ENCODE measurements at places on chromosomes 3 and 15.

DNA sequence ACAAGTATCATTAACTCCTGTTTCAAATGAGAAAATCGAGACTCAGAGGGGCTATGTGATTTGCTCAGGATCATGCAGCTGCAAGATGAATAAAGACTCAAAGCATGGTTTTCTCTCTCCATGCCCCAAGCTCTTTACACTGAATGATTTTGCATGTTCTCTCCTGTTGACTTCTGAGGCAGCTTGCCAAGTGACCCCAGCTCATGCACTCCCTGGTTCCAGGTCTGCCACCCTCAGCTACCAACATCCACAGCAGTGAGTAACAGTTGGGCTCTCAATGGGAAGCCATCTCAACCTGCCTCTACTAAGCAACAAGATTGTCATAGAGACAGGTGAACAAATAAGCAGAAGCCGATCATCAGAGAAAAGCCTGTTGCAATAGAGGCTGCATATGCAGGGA is 116.9 kb upstream of the GADL1 start:
- no peak for DNase-seq

DNA sequence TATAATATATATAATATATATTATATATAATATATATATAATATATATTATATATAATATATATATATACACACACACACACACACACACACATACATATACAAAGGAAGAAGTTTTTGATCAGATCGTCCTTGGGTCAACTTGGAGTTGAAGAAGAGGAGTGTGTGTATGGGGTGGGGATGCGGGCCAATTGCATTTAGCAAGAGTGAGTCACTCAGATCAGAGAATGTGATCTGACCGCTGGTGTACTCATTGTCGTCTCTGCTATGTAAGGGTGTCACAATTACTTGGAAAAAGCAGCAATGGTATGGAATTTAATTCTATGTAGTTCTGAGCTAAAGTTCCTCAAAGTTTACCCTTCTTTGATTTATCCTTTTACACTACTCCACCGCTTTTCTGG is 4.6 kb upstream of the VGLL3 start:
- DNase-seq, result no peak

DNA sequence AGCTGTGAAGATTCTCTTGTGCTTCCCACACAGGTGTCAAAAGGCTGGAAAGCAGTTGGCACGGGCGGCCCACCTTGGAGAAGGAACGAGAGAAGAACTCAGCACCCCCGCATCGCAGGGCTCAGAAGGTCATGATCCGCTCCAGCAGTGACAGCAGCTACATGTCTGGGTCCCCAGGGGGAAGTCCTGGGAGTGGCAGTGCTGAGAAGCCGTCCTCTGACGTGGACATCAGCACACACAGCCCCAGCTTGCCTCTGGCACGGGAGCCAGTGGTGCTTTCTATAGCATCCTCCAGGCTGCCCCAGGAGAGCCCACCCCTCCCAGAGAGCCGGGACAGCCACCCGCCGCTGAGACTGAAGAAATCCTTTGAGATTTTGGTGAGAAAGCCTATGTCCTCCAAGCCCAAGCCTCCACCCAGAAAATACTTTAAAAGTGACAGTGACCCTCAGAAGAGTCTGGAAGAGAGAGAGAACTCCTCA is 31.4 kb downstream of the STARD5 start:
- peak; percentile 58 for DNase-seq

GRCh38 chr3:2023959-2024358 is 74.7 kb upstream of the CNTN4 start:
- DNase-seq, result no peak

- DNase-seq, result no peak
Measured at GRCh38 chr3:130260918-130261317, 84.6 kb upstream of the COL6A5 start.

GRCh38 chr3:9864200-9864927 is 15.7 kb downstream of the CIDEC start:
- no peak for DNase-seq

DNA sequence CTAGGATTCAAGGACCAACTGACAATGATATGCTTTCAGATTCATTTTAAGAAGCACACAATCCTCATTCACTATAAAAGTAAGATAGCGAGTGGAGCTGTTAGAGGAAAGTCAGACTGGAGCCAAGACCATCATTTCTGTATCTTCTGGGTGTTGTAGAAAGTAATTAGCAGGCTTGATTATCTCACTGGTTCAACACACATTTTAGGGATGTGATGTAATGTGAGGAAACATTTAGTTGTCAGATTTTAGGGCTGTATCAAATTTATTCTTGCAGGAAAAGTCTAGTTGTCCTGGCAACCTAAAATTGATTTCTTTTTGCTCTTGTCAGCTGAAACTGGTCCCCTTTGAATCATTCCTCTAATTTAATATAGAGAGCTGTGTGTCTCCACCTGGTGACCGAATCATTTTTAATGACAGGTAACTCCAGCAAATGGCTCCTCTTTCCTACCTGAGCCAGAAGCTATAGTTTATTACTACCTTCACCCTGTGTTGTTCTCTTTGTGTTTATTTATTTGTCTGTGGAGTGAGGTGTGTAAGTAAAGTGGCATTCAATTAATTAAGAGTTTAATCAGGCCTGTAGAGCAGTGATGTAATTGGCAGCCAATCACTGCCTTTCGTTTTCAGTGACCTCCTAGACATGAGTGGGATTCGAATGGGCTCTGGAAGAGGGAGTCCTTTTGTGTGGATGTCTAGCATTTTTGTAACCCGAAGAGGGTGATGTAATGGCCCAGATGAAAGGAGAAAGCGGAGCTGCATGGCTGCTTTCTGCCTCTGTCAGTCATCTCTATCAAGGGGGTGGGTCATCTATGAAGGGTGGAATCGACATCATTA is 125.8 kb downstream of the LPP start:
- DNase-seq, result no peak

DNA sequence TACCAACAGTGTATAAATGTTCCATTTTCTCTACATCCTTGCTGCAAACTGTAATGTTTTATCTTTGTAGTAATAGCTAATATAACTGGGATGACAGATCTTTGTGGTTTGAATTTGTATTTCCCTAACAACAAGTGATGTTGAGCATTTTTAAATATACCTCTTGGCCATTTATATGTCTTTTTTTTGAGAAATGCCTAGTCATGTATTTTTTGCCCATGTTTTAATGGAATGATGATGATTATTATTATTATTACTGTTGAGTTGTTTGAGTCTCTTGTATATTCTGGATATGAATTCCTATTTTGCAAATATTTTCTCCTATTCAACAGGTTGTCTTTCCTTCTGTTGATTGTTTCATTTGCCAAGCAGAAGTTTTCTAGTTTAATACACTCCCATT is 654.9 kb downstream of the ZPLD1 start:
- no peak for DNase-seq

- no peak for DNase-seq
Measured at GRCh38 chr3:40994611-40995010, 204.7 kb upstream of the CTNNB1 start.

DNA sequence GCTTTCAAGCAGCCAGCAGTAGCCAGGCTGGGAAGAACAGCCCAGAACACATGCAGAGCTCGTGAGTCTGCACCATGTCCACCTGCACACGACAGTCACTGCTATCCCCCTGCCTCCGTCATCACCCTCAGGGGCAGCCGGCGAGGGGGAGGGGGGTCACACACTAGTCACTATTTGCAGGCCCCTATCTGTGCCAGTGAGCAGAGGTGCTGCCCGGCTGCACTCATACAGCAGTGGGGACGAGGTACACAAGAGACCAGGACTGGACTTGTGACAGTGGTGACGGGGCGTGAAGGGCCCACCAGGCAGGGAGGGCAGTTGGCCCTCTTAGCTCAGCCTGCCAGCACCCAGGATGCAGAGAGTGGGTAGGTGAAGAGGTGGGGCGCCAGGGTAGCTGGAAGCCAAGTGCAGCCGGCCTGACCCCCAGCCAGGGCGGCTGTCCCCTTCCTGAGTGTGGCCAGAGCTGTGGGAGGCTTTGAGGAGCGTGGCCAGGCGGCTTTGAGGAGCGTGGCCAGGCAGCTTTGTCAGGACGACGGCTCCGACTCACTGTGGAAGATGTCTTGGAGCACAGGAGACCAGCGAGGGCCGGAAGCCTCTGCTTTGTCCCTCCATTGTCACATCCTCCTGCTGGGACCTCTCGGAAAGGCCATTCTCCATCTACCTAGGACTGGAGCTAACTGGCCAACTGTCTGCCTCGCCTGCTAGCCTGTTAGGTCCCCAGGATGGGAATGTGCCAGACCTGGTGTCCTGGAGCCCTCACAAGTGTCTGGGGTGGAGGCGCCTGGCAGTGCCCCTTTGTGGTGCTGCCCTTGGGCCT is 52.1 kb upstream of the FGD5 start:
- DNase-seq, result no peak

DNA sequence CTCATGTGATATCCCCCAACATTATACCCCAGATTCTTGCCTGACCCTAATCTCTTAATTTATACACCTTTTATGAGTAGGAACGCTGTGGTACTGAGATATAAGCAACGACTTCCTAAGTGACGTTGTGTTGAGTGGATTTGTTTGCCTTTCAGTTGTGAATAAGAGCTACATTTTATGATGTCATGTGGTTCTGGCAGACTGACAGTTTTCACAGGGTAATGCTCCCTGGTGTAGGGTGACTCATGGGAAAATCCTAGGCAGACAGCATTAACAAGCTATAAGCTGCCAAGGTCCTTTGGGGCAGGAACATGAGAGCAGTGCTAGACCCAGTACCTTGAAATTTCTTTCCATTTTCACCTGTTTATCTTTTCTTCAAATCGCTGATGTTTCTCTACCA is 11.2 kb downstream of the C3orf52 start:
- no peak for DNase-seq

DNA sequence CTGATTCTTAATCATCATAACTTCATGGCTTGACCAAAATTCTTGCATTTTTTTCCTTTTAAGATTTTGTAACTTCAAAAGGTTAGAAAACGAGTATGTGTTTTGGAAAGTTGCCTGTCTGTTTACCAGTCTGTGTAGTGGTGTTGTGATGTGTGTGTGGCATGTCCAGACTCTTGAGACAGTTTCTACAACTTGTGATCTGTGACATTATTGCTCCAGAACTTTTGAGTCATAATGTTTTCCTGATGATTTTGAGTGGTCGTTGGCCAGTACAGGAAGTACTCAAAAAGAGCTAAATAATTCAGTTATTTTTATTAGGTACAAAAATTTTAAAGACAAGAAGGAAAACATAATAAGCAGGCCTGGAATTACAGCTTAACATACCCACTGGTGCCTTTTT is 229.0 kb upstream of the C2CD4B start:
- DNase-seq, result no peak

GRCh38 chr3:71659864-71660591 is 65.2 kb downstream of the EIF4E3 start:
- no peak for DNase-seq

DNA sequence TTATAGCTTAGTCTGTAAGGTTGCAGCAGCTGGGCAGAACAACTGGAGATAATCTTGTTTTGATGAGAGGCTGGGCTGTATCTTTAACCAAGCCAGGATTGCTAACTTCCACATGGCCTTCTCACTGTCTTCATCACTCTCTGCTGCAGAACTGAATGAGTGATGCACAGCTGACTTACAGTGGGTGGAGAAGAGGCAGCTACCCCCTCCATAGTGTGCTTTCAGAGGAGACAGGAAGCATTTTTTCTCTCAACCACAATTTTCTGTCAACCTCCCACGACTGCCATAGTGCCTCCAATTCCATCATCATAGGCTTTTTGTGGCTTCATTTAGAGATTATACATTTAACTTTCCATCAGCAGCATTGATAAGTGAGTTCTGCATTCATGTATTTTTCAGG is 168.2 kb downstream of the CLSTN2 start:
- DNase-seq, result no peak

DNA sequence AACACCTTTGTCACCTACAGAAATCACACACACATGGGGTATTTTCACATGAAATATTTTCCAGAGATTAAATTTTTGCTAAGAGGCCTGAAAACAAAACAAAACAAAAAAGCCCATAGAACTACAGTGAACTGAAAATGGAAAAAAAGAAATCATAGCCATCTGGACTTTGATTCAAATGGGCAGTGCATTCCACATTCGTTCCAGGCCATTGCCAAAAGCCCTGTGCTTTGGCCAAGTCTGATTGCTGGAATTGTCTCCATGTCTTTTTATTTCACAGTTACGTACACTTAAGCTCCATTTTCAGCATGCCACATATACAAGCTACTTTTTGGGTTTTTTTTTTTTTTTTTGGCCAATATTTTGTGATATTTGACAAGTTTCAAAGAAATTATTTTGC is 47.1 kb downstream of the TFG start:
- DNase-seq, result no peak

GRCh38 chr3:141710888-141711616 is 27.0 kb upstream of the RNF7 start:
- no peak for DNase-seq

DNA sequence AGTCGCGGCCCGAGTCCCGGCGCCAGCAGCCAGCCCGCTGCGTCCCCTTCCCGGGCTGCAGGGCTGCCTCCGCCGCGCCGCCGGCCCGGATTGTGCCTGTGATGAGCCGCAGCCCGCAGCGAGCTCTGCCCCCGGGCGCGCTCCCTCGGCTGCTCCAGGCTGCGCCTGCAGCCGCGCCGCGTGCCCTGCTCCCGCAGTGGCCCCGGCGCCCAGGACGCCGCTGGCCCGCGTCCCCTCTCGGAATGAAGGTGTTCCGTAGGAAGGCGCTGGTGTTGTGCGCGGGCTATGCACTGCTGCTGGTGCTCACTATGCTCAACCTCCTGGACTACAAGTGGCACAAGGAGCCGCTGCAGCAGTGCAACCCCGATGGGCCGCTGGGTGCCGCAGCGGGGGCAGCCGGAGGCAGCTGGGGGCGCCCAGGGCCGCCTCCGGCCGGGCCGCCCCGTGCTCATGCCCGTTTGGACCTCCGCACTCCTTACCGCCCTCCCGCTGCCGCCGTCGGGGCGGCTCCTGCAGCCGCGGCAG is 1.2 kb downstream of the CHST2 start:
- DNase-seq, result peak; percentile 41

- no peak for DNase-seq
Measured at GRCh38 chr3:180409170-180409569, 192.8 kb upstream of the TTC14 start.

- no peak for DNase-seq
Measured at GRCh38 chr3:196423044-196423781, 9.0 kb downstream of the UBXN7 start.

GRCh38 chr3:20080956-20081554 is 40.8 kb downstream of the KAT2B start:
- DNase-seq, result peak; percentile 23

- no peak for DNase-seq
Measured at GRCh38 chr15:25333049-25333448, 105.8 kb downstream of the UBE3A start.

Data from stimulated activated CD4-positive, alpha-beta T cell treated with anti-CD3 and anti-CD28 coated beads, Interleukin-2, amount 100 ng/mL, for 24 hours (primary cell).